ENCODE measurements at places on chromosomes 1 and 21. TPM values are rescaled to one million over a fixed set of nuclear protein-coding genes. Genes with fewer than 3 reads are reported as not detected.

DNA sequence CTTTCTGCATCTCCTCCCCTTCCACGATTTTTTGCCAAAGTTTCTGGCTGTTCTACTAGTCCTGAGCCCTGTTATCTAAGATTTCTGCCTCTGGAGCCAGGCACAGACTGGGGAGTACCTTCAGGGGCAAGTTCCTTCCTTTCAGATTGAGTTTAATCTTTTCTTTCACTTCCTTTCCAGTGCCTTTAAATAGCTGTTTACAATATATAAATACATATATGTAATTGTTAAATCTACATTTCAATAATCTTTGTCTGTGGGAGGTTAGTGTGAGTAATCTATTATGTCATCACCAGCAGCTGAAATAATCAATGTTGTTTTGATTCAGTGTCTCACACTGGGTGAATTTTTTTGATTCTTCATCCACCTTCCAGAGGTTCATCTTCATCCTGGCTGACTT is 31.8 kb downstream of the DIPK1A start:
- no peak for DNase-seq
- H3K27ac ChIP-seq = no peak overlapping the region
- H3K4me1 ChIP-seq = no peaks in the 10 kb centered on the region
- no peaks in the 10 kb centered on the region for H3K27me3 ChIP-seq
- H3K4me3 ChIP-seq = no peak overlapping the region
- no peaks in the 10 kb centered on the region for H3K36me3 ChIP-seq

DNA sequence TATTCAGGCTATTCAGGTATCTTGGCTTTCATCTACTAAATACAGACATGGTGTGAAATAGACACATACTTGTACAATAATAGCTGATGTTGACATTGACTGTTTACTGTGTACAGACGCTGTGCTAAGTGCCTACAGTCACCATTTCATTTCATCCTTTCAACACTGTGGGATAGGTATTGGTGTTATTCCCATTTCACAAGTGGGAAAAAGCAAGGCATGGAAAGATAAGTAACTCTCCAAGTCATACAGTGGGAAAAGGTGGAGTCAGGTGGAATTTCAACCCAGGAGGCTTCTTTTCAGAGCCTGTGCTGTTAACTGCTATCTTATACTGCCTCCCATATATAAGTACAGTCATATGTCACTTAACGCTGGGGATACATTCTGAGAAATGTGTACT is 49.6 kb upstream of the ATP1A1 start:
- H3K36me3 ChIP-seq = no peaks in the 10 kb centered on the region
- H3K4me1 ChIP-seq = no peaks in the 10 kb centered on the region
- H3K27ac ChIP-seq = no peak overlapping the region

GRCh38 chr1:20185834-20186782 is at the start of the genes PLA2G2C and UBXN10:
PLA2G2C (minus strand) TSS chr1:20186518; CDS start chr1:20177363, 9,155 bp downstream.
UBXN10 (plus strand) TSS chr1:20186096; CDS start chr1:20190562, 4,466 bp downstream.
- peak within 1 kb of the TSS; percentile 41 for H3K4me3 ChIP-seq
- H3K4me1 ChIP-seq = no peaks in the 10 kb centered on the region
- no peak for DNase-seq
- peaks cover 34% of the 10 kb centered on the region for H3K27me3 ChIP-seq
- H3K36me3 ChIP-seq = no peaks in the 10 kb centered on the region
- H3K27ac ChIP-seq = no peak within 1 kb of the TSS

DNA sequence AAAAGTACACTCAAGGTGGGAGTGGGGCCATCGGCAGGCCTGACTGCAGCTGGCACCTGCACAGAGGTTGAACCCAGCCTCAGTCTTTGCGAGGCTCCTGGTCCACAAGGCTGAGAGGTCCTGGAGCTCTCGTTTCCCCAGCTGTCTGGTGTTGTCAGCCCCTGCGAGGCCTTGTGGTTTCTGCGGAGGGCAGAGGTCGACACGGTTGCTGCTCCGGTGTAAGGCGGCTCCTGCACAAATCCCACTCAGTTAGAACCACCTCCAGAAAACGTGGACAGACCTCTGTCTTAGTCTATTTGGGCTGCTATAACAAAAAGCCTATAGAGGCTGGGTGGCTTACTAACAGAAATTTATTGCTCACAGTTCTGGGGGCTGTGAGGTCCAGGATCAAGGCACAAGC is 5.8 kb downstream of the KIAA1614 start:
- no peak overlapping the region for H3K4me3 ChIP-seq
- H3K36me3 ChIP-seq = no peaks in the 10 kb centered on the region
- DNase-seq = no peak
- H3K4me1 ChIP-seq = no peaks in the 10 kb centered on the region
- H3K27me3 ChIP-seq = no peaks in the 10 kb centered on the region
- no peak overlapping the region for H3K27ac ChIP-seq

Gene BCL10
- total RNA-seq = 69.9 TPM

Gene TMEM125
- not detected for total RNA-seq

GRCh38 chr1:213266983-213267772 is 216.1 kb downstream of the RPS6KC1 start:
- no peaks in the 10 kb centered on the region for H3K27me3 ChIP-seq
- no peak for DNase-seq
- no peaks in the 10 kb centered on the region for H3K36me3 ChIP-seq
- H3K4me1 ChIP-seq = no peaks in the 10 kb centered on the region
- no peak overlapping the region for H3K4me3 ChIP-seq

DNA sequence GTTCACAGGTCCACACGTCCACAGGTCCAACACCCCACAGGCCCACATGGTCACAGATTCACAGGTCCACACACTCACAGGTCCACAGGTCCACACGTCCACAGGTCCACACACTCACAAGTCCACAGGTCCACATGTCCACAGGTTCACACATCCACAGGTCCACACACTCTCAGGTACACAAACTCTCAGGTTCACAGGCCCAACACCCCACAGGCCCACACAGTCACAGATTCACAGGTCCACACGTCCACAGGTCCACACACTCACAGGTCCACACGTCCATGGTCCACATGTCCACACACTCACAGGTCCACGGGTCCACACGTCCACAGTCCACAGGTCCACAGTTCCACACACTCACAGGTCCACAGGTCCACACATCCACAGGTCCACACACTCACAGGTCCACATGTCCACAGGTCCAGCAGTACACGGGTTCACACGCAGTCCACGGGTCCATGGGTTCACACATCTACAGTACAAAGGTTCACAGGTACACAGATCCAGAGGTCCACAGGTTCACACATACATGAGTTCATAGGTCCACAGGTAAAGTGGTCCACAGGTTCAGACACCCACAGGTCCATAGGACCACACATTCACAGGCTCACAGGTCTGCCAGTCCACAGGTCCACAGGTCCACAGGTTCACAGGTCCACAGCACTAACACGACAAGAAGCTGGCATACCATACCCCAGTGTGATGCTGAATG is 39.3 kb upstream of the COL6A2 start:
- no peak for DNase-seq
- H3K27ac ChIP-seq = no peak overlapping the region
- no peak overlapping the region for H3K4me3 ChIP-seq

- no peak overlapping the region for H3K4me3 ChIP-seq
- H3K27ac ChIP-seq = no peak overlapping the region
- H3K27me3 ChIP-seq = no peaks in the 10 kb centered on the region
These were observed 268.4 kb upstream of the DUSP10 start for GRCh38 chr1:222010306-222010705.

Gene HES3
- not detected for total RNA-seq

Gene KIF26B
- total RNA-seq = 0.33 TPM

GRCh38 chr1:8988618-8988967 is 37.6 kb downstream of the SLC2A7 start:
- no peak overlapping the region for H3K4me3 ChIP-seq
- no peaks in the 10 kb centered on the region for H3K27me3 ChIP-seq
- H3K36me3 ChIP-seq = no peaks in the 10 kb centered on the region
- H3K27ac ChIP-seq = peak overlapping the region; percentile 30

Gene KRTAP19-3
- total RNA-seq = not detected

- 0 out of 2 replicates have a peak, but pooled peaks cover 6% of the 10 kb centered on the region for H3K4me1 ChIP-seq
- peaks cover 19% of the 10 kb centered on the region for H3K27me3 ChIP-seq
- H3K27ac ChIP-seq = no peak overlapping the region
- H3K4me3 ChIP-seq = no peak overlapping the region
- no peak for DNase-seq
These were observed 5.1 kb downstream of the COL24A1 start for GRCh38 chr1:86151427-86151826.

Gene CFHR1
- total RNA-seq = 0.23 TPM

DNA sequence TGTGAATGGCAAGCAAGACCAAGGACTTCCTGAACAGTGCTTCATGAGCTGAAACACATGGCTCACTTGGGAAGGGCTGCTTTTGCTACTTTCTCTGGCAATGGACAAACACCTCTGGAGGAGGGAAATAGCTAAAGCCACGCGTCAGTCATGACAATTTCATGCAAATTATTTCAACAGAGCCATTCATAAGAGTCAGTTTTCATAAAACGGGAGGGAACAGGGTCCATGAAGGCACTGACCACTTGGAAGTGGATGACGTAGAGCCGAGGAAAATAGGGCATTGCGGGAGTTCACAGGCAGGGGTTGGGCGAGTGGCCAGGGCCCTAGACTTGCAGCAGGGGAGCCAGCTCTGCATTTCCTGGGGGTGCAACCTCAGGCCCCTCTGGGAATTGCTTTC is 43.9 kb downstream of the SDC3 start:
- no peaks in the 10 kb centered on the region for H3K36me3 ChIP-seq
- no peaks in the 10 kb centered on the region for H3K27me3 ChIP-seq
- H3K4me1 ChIP-seq = no peaks in the 10 kb centered on the region
- DNase-seq = no peak

DNA sequence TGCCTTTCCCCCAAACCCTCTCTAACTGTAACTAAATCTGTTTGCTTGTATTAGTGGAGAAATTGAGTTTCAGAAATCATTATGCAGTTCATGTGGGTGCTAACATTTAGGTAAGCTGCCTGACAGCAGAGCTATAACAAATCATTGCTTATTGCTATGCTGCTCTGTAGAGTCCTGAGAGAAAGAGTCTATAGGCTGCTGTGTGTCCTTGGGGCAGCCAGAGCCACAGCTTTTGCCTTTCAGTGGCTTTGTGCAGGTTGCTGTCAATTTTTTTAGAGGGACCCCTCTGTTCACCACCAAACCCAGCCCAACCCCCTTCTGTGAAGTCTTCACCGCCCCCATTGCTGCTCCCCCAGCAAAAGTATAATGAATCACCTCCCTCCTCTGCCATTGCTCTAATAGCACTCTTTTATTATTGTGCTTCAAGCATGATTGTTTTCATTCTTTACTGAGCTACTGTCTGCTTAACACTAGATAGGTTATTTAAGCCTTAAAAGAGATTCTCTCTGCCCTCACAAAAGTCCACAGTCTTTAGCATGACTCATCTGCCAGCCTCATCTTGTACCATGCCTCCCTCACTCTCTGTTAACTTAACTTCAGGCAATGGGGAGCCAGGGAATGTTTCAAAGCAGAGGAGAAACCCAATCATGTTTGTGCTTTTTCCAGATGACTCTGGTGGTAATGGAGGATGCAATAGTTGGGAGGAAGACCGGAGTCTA is 38.6 kb downstream of the DIRAS3 start:
- no peaks in the 10 kb centered on the region for H3K27me3 ChIP-seq
- H3K4me3 ChIP-seq = no peak overlapping the region
- DNase-seq = no peak
- H3K36me3 ChIP-seq = no peaks in the 10 kb centered on the region
- no peaks in the 10 kb centered on the region for H3K4me1 ChIP-seq

Gene KCNJ9
- not detected for total RNA-seq

Gene LRRC42
- total RNA-seq = 41.0 TPM

DNA sequence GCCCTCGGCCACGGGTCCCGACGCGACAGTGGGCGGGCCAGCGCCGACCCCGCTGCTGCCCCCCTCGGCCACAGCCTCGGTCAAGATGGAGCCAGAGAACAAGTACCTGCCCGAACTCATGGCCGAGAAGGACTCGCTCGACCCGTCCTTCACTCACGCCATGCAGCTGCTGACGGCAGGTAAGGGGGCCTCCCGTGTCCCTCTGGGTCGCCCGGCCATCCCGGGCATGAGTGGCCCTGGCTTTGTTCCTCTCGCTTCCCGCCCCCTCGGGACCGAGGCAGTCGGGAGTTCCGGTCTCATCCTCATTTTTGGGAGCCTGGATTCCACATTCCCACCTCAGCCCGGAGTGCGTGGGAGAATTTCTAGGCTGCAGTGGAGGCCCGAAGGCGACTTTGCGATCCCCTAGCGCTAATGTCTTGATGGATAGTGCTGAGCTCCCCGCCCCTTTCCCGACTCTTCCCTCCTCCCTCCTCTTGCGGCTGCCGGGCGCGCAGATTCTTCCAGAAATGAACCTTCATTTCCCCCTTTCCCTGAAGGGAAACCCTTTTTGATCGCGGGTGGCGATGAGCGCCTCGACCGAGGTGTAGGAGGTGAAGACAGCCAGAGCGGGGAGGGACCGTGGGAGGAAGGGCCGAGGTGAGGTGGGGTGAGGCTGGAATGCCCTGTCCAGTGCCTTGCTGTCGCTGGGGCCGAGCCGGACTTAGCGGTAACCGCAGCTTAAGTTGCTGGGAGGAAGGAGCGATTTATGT is 705 bp downstream of the KHDRBS1 start:
- DNase-seq = no peak
- H3K4me1 ChIP-seq = peaks cover 18% of the 10 kb centered on the region
- H3K36me3 ChIP-seq = peaks cover 15% of the 10 kb centered on the region
- H3K27me3 ChIP-seq = no peaks in the 10 kb centered on the region

GRCh38 chr21:16569679-16570078 is 839.9 kb downstream of the USP25 start:
- H3K36me3 ChIP-seq = no peaks in the 10 kb centered on the region
- no peaks in the 10 kb centered on the region for H3K27me3 ChIP-seq
- H3K4me1 ChIP-seq = no peaks in the 10 kb centered on the region
- no peak overlapping the region for H3K4me3 ChIP-seq
- DNase-seq = no peak

- H3K27me3 ChIP-seq = no peaks in the 10 kb centered on the region
- no peaks in the 10 kb centered on the region for H3K36me3 ChIP-seq
- H3K4me3 ChIP-seq = no peak overlapping the region
- no peak overlapping the region for H3K27ac ChIP-seq
These were observed 45.1 kb downstream of the BACE2 start for GRCh38 chr21:41213021-41213420.

DNA sequence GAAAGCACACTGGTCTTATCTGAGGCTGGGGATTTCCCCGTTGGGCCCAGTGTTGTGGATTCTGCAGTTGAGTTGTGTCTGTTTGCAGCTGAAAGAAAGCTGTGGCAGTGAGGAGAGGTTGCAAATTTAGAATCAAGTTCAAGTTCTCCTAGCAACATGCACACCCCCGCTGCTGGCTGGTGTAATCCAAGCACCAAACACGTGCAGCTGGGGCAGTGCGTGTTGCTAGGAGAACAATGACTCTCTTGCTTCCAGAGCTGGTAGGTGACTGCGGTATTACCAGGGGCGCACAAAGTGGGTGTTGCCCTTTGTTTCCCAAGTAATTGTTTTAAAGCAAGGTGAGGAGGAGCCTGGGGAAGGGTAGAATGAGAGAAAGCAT is 91.5 kb downstream of the IER5 start:
- H3K4me1 ChIP-seq = no peaks in the 10 kb centered on the region
- H3K4me3 ChIP-seq = no peak overlapping the region
- H3K27ac ChIP-seq = no peak overlapping the region
- peaks cover 8% of the 10 kb centered on the region for H3K27me3 ChIP-seq
- DNase-seq = no peak
